ENCODE measurements at places on chromosomes 7 and 10.

- DNase-seq, result no peak
Measured at GRCh38 chr7:33054261-33054964, 8.2 kb downstream of the NT5C3A start.

GRCh38 chr7:7909376-7909775 is 59.2 kb upstream of the GLCCI1 start:
- DNase-seq, result no peak

DNA sequence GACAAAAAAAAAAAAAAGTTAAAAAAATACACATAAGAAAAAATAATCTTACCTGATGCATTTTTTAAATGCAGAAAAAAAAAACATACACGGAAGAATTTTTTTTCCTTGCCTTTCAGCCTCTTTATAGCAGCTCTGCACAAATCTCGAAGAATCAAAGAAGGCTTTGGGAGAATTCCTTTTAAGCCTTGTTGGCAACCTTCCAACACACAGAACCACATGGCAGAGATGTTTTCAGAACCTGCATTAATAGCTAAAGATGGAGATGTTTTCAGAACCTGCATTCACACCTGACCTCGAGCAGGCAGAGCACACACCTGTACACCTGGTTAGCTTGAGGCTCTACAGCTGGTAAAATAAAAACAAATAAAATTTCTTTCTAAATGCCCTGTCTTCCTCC is 65.6 kb downstream of the DOCK4 start:
- DNase-seq, result no peak

DNA sequence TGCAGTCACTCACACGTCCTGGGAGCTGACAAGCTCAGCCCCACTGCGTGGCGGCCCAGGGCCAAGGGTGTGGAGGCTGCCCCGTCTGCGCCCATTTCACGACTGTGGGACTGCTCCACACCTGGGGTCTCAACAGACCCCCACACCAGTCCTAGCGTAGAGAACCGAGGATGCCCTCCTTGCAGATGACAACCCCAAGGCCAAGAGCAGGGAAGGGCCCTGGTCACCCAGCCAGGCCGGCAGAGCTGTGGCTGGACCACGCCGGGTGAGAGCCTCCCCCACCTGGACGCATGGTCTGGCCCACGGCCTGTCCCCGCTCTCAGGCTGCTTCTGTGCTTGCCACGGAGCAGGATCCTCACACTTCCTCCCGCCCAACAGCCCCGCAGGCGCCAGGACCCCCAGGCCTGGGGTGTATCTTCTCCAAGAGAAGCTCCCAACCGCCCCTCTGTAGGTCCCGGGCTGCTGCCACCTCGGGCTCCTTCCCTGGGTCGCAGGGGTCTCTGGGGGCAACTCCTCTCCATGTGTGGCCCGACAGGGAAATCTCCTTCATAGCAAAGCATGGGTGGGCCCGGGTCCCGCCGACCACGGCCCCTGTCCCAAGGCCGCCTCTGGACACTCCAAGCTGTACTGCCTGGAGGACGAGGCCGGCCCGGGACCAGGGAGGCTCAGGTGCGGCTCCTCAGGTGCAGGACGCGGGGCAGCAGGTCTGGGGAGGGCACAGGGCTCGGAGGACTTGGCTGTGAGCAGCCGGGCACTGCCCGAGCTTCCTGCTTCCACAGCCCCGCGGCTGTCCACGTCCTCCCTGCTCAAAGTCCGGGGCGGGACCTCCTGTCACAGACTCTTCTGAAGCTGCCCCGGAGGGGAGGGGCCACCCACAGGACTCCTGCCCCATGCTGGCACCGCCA is 88.8 kb downstream of the FOXL3 start:
- peak; percentile 20 for DNase-seq

GRCh38 chr7:56115852-56116538 is at the start of gene NUPR2:
Gene NUPR2, minus strand, starts transcription at chr7:56116417. Its CDS starts 103 bp downstream, at chr7:56116314.
- DNase-seq, result no peak

GRCh38 chr10:110323503-110323902 is 18.8 kb upstream of the SMNDC1 start:
- no peak for DNase-seq

DNA sequence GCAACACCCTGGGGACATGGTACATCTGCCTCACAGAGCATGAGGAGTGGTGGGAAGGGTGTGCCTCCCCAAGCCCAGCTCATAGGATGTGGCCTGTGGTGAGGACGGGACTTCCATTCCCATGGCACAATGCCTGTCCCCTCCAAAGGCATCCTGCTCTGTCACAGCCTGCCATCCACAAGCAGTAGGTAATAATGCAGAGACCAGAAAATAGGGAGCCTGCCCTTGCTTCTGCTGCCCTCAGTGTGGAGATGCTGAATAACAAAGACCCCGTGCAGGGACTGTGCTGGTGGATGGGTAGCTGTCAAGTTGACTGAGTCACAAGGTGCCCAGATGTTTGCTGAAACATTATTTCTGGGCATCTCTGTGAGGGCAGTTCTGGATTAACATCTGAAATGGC is 199.9 kb upstream of the GRB10 start:
- DNase-seq, result no peak
